ENCODE measurements at places on chromosomes 16 and 17.

DNA sequence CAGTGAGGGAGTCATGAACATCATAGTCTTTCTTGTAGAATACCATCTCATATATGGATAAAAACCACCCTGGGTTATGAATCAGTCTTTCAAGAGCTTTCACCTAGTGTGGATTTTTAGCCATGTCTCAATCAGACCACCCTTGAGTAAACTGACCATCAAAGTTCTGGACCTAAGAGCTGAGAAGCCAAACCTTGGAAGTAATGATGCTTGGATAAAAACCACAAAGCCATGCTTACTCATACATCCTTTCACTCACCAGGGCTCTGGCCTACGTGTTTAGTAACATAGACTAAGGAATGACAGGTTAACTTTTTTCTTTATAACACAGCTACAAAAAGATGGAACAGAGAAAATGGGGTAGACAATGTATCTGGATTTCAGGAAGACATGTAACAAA, 167.2 kb downstream of the STX8 start:
- peak; percentile 64 for DNase-seq

- no peak for DNase-seq
These were observed 71.4 kb downstream of the ABR start for GRCh38 chr17:1108478-1108764.

DNA sequence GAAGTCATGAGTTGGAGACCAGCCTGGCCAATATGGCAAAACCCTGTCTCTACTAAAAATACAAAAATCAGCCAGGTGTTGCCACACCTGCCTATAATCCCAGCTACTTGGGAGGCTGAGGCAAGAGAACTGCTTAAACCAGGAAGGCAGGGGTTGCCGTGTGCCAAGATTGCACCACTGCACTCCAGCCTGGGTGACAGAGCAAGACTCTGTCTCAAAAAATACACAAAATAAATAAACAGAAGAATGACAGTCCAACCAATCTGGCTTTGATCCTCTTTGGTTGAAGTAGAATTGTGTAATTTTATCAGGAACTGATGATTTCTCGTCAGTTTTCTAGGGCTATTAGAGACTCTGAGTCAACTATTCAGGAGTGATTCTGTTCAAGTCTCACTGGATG, 79.4 kb downstream of the SLC5A11 start:
- no peak for DNase-seq

GRCh38 chr17:2904135-2904534, 107.9 kb downstream of the RAP1GAP2 start:
- no peak for DNase-seq

GRCh38 chr16:54351171-54351570, 64.6 kb upstream of the IRX3 start:
- no peak for DNase-seq

DNA sequence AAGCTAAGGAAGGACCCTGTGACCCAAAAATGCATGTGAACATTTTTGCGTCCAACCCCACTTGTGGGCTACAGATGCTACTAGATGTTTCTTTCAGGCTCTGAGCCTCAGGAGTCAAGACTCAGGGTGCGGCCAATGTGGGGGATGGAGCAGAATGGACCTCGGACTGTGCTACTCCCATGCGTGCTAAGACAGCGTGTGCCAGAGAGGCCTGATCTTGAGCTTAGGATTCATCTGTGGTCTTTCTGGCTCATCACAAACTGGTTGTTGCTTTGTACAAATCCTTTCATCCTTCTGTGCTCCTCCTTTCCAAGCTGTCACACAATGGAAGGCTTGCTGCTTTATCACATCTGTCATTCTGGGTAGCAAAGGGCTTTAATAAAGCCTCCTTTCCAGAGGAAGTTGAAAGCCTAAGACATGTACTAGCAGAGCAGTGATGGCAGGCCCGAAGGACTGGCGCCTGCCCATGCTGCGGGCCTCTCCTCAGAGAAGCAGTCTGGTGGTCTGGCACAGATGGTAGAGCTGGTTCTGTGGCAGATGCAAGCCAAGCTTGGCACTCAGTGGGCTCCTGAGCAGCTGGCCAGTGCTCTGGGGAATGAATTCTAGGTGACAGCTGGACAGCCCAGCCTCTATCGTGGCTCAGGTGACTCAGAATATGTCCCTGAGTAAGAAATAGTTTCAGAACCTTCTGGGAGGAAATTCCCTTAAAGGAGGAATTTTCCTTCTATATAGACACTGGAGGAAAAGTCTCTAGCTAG, 27.8 kb downstream of the COG4 start:
- no peak for DNase-seq

DNA sequence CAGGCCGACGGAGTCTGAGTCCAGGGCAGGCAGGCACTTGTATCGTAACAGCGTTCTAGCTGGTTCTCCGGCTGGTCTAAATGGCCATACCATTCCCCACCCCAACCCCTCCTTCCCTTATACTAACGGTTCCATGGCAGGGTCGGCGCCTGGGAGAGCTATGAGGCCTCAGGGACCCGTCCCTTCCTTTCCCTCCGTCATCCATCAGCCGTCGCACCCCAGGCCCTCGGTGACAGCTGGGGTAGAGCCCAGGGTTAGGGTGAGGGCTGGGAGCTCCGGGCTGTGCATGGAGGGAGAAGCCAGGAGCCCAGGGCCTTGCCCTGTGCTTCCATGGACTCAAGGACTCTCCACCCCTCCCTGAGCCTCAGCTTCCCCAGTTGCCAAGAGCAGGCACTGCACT, 101.4 kb downstream of the RBFOX3 start:
- DNase-seq: no peak

DNA sequence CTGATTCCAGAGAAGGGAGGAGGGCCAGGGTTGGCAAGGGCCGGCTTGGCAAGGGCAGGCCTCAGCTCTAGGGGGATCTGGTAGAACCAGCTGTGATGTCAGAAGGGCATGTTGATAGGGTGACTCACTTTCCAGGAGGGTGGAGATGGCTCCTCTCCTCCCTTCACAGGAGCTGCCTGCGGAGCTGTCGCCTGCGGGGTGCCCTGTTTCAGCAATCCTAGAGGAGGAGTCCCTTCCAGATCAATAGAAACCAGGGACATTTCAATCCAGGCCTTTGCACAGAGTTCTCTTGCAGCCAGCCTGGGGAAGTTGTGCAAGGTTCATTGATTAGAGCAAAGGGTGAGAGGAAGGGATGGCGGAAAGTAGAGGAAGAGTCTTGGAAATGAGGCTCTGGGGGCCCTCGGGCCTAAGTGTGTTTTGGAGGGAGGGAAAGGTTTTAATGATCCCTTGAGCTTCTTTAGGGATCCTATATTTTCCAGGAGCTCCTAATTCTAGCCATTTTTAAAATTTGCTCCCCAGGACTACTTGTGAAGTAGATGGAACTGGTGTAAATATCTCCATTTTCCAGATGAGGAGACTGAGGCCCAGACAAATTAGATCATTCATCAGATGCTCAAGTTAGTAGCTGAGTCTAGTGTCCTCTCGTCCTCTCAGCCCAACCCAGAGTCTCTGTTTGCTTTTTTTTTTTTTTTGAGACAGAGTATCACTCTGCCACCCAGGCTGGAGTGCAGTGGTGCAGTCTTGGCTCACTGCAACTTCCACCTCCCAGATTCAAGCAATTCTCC, 24.8 kb upstream of the CSNK2A2 start:
- peak; percentile 24 for DNase-seq

GRCh38 chr16:19879241-19879792, 5.3 kb downstream of the GPRC5B start:
- no peak for DNase-seq

- DNase-seq: no peak
These were observed 100.6 kb downstream of the PITPNC1 start for GRCh38 chr17:67477687-67478086.

- no peak for DNase-seq
These were observed 6.3 kb upstream of the RNF227 start for GRCh38 chr17:7922269-7922844.

DNA sequence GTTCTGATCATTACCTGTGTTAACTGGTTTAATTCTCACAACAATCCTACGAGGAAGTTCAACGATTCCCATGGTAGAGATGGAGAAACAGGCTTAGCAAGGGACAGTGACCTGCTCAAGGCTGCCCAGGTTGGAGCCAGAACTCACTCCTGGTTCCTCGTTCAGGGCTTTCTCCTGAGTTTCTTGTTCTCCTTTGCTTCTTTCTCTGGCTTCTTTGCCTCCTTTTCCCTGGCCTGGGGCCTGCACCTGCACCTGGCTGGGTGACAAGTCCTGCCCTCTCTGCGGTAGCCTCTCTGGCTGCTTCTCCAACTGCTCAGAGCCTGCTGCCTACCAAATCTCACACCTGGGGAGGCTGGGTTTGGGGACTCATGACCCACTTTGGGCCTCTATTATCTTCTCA, 2.8 kb downstream of the CCL22 start:
- no peak for DNase-seq

- DNase-seq: no peak
These were observed 23.0 kb downstream of the RANBP10 start for GRCh38 chr16:67783353-67783725.

- no peak for DNase-seq
These were observed 118.7 kb upstream of the NLRP1 start for GRCh38 chr17:5702951-5703510.

DNA sequence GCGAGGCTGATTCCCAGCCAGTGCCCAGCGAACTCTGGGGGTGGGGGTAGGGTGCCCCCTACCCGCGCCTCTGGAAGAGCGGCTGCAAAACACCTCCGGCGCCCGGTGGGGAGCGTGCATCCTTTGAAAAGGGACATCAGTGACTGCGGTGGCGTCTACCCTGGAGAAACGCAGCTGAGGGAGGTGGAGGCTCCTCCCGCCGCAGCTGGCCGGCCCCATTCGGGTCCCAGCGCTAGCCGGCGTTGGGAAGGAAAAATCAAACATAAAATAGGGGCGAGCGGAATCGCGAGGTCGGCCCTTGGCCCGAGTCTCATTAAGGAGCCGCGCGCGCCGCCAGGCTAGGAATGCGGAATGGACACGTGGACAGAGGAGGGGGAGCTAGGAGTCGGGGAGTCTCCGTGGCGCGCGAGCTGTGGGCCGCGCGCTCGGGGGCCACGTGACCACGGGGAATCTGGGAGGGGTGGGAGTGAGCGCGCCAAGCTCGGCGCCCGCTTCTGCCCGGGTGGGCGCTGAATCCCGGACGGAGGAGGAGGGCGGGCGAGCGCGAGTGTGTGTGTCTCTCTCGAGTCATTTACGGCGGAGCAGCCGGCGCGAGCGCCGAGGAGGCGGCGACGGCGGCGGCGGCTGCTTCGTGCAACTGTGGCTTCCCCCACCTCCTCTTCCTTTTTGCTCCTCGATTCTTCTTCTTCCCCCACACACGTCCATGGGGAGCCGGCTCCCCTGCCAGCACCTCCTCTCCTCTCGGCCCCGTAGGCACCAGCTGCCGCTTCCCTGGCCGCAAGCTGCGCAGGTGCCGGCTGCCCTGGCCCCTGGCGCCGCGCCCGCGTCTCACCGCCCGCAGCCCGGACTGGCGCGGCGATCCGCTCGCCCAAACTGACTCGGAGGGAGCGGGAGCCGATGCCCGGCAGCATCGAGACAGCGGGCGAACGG, at the start of gene TMEM132E:
Gene TMEM132E, plus strand, starts transcription at position 566 of the 930 bp plus-strand sequence. CDS start 1,495 bp downstream, outside the sequence.
- DNase-seq: no peak

- DNase-seq: no peak
These were observed 5.8 kb upstream of the FN3KRP start for GRCh38 chr17:82710499-82711232.

- DNase-seq: no peak
These were observed 20.9 kb upstream of the MPRIP start for GRCh38 chr17:17021194-17021863.

- DNase-seq: no peak
These were observed 85.1 kb downstream of the PRKCB start for GRCh38 chr16:23920899-23921298.

- no peak for DNase-seq
These were observed 26.2 kb upstream of the SSTR2 start for GRCh38 chr17:73138541-73139138.

GRCh38 chr16:30084816-30085159, 6.9 kb downstream of the TBX6 start:
- DNase-seq: no peak

GRCh38 chr17:18181358-18181757, 2.3 kb upstream of the ALKBH5 start:
- no peak for DNase-seq

GRCh38 chr16:28279006-28279405, 13.3 kb upstream of the SBK1 start:
- DNase-seq: no peak

GRCh38 chr17:77857613-77858012, 100.9 kb upstream of the TNRC6C start:
- DNase-seq: no peak

DNA sequence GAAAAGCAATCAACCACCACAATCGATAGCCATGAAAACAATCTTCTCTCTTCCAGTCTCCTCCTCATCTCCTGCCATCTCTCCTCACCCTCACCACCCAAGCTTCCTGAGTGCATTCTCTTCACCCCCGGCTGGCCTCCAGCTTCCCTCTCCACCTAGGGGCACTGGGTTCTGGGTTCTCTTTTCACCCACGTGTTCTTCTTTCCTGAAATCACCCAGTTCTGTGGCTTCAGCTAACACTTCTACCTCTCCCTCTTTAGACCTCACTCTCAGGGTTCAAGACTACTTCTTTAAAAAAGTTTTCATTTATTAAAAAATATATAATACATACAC, 8.2 kb downstream of the ITGAM start:
- DNase-seq: no peak

DNA sequence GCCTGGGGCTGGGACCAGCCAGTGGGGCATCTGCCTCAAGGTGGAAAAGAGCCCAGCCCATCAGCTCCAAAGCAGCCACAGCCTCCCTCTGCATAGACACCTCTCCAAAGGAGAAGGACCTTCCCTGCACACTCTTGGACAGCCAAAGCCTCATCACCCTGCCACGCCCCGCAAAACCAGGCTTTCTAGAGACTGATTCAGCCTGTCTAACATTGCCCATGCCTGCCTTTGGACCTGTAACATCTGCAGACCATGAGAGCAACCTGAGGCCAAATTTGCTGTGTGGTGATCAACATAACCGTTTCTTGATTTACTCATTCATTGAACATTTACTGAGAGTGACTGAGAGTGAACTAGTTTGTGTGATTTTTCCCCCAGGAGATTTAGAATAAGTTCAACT, 219.7 kb upstream of the HSBP1 start:
- DNase-seq: no peak

DNA sequence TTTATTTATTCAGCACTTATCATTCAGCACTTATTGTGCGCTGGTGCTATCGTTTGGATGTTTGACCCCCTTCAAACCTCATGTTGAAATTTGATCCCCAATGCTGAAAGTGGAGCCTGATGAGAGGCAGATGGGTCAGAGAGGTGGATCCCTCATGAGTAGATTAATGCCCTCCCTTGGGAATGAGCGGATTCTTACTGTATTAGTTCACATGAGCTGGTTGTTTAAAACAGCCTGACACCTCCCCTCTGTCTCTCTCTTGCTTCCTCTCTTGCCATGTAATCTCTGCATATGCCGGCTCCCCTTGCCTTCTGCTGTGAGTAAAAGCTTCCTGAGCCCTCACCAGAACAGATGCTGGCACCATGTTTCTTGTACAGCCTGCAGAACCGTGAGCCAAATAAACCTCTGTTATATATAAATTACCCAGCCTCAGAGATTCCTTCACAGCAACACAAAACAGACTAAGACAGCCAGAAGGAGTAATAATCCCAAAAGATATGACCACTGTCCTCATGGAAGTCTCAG, 111.1 kb downstream of the CACNG3 start:
- DNase-seq: no peak

- DNase-seq: no peak
These were observed 23.7 kb downstream of the ZNF423 start for GRCh38 chr16:49832177-49832576.

Data from kidney glomerular epithelial cell (primary cell).